Spleen (tissue), 13 donors: ENCODE measurements at places on chromosomes 1 and 21. TPM values are rescaled to one million over a fixed set of nuclear protein-coding genes. Genes with fewer than 3 reads are reported as not detected.

TNNT2 gene
- polyA plus RNA-seq, result 1.2 TPM

ASTN1 gene
- polyA plus RNA-seq, result 0.61 TPM

TMEM125 gene
- 0.06 TPM for polyA plus RNA-seq

PADI1 gene
- 0.03 TPM for polyA plus RNA-seq

RABGGTB gene
- 85.0 TPM for polyA plus RNA-seq

OR6N1 gene
- polyA plus RNA-seq, result 0.10 TPM

ATAD3C gene
- polyA plus RNA-seq, result 0.55 TPM

DNA sequence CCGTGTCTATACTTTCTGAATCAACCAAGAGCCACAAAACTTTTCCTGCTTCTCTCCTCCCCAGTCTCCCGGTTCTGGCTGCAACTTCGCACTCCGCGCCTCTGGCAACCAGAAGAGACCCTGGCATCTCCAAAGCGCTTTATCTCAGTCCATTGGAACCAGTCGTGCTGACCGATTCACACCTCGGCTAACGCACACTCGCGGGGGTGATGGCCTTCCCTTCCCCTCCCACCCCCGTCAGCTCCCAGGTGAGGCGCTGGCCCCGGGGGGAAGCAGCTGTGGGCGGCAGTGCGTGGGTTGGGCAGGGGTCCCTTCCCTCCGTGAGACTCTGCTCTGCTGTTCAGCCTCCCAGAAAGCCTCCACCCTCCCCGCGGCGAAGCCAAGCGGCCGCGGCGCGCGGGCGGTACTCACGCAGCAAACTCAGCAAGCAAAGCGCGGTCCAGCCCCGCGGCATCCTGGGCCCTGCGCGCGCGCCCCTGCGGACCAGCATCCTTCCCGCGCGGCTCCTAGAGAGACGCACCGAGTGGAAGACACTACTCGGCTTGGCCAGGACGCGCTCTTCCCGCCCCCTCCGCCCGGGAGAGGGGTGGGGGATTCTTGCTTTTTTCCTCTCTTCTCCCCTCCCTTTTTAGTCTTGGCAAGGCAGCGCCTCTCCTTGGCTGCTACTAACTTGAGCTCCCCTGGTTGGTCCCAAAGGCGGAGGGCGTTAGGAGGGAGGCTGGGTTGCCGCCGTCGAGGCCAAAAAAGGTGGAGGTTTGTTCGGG is at the start of gene CD34:
TSS of gene CD34 (minus strand) at position 535 of the 764 bp plus-strand sequence. CDS start at position 490, 45 bp downstream.
- no peak for DNase-seq

GRCh38 chr1:36083635-36084496 is at the start of gene TEKT2:
Gene TEKT2, plus strand, starts transcription at chr1:36084094. Its CDS starts 828 bp downstream, at chr1:36084922.
- DNase-seq, result peak; percentile 80

- no peak for DNase-seq
Measured at GRCh38 chr1:2906085-2906484, 104.6 kb upstream of the TTC34 start.

GRCh38 chr1:102550729-102551384 is 554.1 kb upstream of the OLFM3 start:
- no peak for DNase-seq

- peak; percentile 88 for DNase-seq
Measured at GRCh38 chr1:9593492-9594465, 5.1 kb downstream of the TMEM201 start.

DNA sequence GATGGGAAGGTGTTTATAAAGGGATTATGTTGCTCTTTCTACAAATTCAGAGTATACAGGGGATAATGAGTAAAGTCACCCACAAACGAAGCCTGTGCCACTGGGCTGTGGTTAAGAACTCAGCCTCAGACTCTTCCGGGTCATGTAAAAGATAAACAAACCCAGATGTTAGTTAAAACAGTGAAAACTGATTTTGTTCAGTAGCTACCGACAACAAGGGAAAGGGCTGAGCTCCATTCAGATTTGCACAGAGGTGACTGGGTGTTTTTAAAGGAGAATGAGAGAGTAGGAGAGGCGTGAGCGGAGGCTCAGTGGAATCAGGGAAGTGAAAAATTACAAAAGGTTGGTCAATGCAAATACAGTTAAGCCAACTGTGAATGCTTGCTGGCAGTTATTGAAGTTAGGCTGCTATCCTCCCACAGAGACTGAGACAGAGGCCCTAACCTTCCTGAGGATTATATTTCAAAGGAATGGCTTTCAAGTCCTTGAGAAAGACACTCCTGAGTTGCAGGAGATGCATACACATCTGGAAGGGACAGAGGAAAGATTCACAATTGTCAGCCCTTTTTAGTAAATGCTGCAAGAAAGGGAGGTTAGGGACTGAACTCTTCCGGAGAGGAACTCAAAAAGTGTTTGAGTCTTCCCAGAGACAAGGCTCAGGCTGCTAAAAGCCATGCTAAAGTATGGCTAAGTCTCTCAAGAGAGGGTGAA is 29.9 kb upstream of the SAMD13 start:
- no peak for DNase-seq

- DNase-seq, result no peak
Measured at GRCh38 chr1:221558396-221558795, 183.5 kb downstream of the DUSP10 start.

- no peak for DNase-seq
Measured at GRCh38 chr1:198788561-198789064, 149.8 kb downstream of the PTPRC start.

DNA sequence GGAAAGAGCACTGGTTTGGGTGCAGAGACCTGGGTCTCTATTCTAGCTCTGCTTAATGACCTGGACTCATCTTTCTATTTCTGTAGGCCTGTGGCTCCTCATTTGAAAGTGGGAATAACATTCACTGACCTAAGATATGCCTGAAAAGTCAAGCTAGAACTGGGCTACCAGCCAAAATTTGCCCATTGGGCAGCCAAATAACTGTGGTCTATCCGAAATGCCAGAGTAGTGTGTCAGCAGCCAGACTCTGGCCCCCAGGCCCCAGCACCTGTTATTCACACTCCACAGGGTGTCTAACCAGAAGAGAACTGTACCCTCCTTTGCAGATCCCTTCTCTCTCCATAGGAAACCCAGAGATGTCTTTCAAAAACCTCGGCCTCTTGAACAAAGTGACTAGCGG is 12.6 kb downstream of the DAB1 start:
- DNase-seq, result no peak

- DNase-seq, result no peak
Measured at GRCh38 chr1:238088560-238089290, 198.0 kb upstream of the ZP4 start.

DNA sequence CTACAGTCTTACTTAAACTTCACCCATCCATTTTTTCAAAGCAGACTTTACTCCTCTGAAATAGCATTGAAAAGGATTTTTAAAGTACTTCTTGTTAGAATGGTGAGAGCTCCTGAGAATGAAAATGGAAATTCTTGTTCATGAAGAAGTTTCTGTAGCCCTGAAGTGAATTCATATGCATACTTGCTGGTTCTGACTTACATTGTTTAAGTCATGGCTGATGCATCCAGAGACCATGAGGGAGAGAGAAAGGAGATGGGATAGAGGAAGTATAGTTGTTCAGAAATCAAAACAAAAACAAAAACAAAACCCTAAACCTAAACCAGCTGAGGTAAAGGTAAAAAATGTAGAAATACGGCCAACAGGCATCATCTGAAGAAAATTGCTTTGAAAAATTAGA is 27.1 kb upstream of the SAMSN1 start:
- no peak for DNase-seq

DNA sequence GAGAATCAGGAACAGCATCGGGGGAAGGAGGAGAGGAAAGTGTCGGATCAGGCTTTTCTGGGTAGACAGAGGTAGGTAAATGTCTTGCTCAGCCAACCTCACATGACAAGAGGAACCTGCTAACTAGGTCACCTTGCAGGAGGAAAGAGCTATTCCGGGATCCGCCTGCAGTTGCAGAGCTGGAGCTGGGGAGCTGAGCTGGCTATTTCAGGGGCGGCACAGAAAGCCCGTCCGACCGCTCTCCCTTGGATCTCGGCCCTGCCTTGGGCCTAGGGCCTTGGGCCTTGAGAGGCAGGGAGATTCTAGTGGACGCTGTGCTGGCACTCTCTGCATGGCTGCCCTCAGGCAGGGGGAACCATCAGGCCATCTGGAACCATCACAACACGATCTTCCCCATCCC is 56.5 kb upstream of the CTPS1 start:
- no peak for DNase-seq

- DNase-seq, result no peak
Measured at GRCh38 chr1:87141556-87141955, 187.1 kb upstream of the LMO4 start.

DNA sequence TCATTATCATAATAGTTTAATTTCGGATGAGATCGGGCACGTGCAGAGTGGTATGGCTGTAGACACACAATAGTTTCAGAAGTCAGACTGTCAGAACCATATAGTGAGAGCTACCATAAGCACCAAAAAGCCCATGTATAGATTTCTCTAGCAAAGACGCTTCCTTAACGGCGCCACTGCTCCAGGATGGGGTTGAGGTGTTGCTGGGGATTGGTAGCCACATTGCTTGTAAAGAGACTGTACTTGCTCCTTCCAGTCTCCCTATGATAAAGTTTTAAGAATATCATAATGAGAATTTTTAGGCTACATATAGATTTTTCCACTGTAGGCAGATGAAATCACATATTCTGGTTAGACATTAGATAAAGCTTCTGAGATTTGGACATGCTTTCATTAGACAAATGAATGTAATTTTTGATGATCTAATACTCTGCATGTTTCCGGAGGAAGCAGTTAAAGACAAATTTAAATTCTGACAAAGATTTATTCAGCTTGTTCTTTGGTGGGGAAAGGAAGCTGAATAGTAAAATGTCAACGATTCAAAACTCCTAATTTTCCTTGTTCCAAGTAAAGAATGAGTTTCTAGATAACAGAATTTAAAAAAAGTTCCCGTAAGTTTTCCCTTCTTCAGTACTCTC is 77.7 kb downstream of the MAP3K7CL start:
- no peak for DNase-seq

DNA sequence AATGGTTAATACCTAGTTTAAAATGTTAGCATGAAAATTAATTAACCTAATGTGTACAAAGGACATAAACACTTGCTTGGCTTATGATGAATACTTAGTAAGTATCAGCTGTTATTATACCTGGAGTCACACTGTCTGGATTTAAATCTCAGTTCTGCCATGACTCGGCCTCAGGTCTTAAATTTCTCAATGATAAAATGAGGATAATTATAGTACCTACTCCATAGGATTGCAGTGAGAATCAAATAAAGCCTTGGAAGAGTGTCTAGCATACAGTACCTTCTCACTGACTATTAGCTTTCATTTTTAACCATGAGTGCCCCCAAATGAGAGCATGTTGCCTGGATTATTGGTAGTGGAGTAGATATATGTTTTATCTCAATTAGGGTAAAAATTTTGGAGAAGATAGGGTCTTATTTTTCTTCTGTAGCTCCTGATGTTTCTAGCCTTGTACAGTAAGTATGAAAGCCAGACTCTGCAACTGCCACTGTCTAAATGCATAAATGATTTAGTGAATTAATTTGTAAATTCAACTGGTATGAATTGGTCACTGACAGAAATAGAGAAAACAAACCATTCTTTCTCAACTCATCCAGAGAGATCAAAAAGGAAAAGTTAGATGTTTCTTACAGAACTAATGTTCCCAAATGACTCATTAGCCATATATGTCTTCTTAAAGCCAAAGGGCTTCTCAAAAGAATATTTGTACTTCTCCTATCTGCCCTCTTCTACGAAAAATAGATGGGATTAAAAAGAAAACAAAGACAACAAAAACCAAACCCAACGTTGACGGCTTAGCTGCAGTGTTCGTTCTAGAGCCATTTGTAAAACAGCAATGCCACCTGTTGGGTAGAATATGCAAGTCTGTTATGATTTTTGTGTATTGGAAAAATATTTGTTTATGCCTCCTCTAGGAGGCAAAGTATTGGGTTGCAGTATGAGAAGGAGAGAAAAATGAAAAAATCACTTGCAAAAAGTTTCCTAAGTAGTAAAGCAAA is 53.8 kb upstream of the MROH9 start:
- DNase-seq, result no peak
